ENCODE measurements at places on chromosomes 16 and 17.

DNA sequence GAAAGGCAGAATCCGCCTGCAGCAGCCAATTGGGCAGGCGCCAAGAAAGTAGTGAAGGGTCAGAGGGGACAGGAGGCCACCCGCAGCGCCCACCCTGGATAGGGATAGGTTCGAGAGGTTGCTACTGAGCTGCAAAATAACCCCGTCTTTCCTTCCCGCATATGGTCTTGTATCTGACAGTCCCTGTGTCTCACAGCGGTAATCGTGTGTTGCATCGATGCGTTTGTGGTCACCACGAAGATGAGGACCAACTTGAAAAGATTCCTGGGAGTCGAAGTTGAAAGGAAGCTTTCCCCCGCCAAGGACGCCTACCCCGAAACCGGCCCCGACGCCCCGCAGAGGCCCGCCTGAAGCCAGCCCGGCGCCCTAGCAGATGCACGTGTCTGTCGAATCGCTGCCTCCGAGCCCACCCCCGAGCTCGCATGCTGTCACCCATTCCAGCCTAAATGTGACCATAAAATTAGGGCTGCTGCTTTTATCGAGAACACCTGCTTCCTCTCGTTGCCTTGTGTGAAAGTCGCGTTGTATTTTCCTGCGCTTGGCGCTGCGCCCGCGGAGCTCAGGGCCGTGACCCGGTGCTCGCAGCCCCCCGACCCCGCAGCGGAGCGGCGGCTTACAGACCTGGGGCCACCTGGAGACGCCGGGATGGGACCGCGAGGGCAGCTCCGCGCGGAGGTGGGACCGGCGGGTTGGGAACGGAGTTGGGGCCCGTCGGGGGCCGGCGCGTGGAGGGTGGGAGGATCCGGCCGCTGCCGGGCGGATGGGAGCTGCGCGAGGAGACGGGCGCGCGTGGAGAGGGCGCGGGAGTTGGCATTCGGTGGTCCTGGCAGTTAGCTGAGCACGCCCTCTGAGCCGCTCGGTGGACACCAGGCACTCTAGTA, at the start of gene CMTM2:
Gene CMTM2 (plus strand): TSS at position 813 of the 881 bp plus-strand sequence. CDS start 145 bp downstream, outside the sequence.
- no peak for DNase-seq

DNA sequence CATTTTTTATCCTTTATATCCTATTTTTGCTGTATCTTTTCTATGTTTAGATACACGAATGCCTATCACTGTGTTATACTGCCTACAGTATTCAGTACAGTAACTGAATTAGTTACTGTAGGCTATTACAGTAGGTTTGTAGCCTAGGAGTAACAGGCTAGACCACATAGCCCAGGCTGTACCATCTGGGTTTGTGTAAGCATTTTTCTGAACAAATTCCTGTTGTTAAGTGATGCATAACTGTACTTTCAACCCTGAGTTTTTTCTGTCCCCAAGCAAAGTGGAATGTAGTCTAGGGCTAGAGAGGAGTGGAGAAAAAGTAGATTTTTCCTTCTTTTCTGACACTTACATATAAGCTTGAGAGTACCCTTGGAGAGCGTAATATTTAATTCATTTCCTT, 282.1 kb downstream of the HS3ST3B1 start:
- DNase-seq = no peak

DNA sequence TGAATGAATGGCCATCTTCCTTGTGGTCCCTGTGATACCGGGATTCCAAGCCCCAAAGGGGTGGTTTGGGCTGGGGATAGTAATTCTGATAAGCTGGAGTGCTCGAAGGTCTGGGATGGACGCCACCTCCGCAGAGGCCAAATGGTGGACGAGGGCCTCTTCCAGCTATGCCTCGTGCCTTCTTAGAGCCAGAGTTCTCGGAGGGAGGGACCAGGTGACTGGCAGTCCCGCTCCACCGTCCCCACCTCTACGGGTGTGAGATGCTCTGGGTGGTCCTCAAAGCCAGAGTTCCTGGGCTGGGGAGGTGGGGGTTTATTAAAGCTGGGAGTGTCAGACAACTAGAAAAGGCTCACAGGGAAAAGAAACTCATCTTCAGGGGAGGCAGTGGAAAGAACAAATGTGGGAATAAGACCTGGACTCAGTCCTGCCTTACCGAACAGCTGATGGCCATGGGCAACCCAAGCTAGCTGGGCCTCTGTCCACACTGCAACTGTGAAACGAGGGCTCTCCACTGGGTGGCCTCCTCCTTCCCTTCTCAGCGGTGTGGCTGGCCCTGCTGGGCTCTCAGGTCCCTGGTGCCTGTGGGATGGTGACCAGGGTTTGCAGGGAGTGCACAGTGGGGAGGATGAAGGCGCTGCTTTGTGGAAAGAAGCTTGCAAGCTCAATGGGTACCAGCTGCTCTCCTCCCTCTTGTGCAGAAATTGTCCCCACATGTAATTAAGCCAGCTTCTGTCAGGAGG, 75.2 kb downstream of the N4BP1 start:
- DNase-seq = no peak

GRCh38 chr17:80605326-80606066, 60.9 kb downstream of the RPTOR start:
- no peak for DNase-seq

DNA sequence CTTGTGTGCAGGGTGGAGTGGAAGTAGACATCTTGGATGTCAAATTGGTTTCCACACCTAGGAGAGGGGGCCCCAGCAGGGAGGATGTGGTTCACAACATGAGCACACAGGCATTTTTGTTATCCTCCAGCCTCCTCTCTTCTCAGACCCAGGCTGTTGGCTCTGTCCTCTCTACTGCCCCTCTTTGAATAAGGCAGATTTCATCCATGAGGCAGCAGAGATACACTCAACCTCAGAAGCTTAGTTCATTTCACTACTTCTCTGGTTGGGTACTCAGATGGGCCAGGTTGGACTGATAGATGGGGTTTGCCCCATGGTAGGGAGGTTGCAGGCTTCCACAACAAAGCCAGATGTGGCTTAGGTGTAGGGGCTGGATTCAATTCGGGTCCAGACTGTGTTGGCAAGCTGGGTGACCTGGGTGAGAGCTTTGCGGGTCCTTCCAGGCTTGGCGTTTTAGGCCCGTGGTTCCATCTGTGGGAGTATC, 22.2 kb upstream of the NFATC3 start:
- DNase-seq = no peak

DNA sequence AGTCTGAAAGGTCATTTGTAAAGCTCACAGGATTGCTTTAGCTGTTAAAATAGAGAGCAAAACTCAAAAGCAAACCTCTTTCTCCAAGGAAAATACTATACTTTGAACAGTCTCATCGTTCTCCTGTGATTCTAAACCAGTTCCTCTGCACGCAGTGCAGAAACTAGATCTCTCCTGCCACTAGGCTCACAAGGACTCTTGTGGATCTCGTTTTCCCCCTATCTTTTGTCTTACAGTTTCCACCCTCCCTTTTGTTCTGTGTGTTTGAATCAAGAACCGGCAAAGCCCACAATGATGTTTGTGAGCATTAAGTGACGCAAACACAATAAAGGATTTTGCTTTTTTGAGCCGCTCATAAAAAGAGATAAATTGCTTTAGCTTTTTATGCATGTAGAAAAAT, 1103.5 kb upstream of the RBFOX1 start:
- peak; percentile 90 for DNase-seq

GRCh38 chr16:52584354-52585320, 37.7 kb upstream of the TOX3 start:
- no peak for DNase-seq

GRCh38 chr17:51813140-51813783, 345.3 kb downstream of the CA10 start:
- peak; percentile 54 for DNase-seq

DNA sequence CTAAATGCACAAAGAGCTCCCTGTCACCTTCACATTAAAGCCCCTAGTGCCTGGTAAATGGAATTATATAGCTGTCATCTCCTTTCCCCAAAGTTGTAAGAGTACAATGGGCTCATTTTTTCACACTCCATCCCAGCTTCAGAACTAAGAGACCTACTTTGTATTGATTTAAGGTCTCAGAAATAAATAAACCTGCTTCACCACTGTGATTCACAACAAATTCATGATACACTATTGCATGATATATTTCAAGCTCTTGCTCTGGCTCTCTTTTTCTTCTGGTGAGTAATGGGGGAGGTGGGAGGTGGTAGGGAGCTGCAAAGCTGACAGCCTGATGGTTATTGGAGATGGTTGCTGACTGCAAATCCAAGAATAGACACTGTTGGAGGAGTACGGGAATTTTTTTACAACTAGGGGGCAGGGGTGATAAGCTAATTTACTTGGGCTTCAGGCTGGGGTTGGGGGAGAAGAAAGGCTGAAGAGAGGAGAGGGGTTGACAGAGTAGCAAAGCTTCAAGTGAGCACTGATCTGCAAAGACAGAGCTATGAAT, 189.9 kb downstream of the AATF start:
- no peak for DNase-seq

DNA sequence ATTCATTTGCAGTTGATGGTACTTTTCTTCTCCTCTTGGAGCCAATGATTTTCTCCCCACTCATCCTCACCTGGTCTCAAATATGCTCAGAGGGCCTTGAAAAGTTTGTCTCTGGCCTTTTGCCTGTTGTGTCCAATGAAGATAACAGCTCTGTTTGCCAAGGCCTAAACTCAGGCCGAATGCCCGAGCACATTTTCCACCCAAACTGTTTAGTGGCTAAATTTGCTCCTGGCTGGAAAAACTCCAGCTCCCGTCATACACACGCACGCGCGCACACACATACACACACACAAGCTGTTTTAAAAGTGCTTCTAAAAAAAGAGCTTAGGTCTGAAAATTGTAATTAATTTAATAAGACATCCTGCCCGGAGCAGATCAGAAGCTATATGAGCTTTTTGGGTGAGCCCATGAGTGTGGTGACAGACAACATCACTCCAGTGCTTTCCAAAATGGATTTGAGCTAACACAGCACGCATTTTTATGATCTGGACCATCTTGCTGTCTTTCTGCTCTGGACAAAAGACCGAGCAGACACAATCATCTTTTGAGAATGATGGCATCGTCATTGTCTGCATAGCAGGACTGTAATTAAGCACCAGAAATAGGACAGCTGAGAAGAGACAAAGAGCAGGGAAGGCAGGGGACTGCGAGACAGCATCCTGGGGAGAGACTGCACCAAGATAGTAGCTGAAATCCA, 48.9 kb downstream of the IRX6 start:
- no peak for DNase-seq

DNA sequence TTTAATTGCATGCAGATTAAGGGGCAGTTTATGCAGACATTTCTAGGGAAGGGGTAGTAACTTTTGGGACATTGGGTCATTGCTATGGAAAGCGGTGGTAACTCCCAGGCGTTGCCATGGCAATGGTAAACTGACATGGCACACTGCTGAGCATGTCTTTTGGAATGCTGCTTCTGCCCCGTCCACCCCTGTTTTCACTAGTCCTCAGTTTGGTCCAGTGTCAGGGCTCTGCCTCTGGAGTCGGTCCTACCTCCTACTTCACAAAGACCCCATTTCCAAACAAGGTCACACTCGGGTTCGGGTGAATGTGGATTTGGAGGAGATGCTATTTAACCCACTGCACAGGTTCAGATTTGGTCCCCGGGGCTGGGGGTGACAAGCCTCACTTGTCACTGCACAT, 2.9 kb downstream of the IL34 start:
- DNase-seq = no peak

- DNase-seq = no peak
These were observed 520.7 kb upstream of the PSMD7 start for GRCh38 chr16:73775841-73776388.

- DNase-seq = no peak
These were observed 7.1 kb downstream of the MYBBP1A start for GRCh38 chr17:4548061-4548461.

- DNase-seq = no peak
These were observed 69.2 kb upstream of the KIFC3 start for GRCh38 chr16:57871456-57871855.

DNA sequence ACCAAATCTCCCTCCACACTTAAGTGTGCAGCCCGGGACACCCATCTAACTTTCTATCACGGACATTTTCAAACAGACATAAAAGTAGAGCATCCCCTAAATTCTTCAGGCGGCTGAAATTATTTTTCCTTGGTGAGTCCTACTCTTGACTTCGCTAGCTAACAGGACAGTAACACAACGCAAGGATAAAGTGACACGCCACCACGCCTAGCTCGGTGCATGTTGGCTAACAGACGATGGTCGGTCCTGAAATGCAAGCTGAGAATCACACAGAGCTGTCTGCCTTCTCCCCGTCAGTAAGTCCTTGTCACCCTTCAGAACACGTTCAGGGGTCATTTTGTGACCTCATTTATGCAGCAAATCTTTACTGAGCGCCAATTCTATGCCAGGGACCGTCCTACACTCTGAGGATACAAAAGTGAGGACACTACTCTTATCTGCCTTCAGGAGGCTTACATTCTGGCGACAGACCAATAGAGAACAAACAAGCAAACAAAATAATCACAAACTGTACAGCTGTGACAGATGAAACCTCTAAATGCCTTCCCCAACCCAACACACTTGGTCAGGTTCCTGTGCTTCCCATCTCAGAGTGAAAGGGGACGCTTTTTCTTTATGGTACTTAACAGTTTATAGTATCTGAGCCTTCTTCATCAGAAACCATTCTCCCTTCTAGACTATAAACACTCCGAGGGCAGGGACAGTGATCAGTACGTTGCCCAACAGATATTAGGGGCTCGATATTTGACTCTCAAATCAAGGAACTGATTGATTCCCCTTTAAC, 1.3 kb downstream of the NTAN1 start:
- DNase-seq = no peak

All from DMS153 (cell line).